Stimulated activated naive B cell treated with anti-CD40 and anti-IgM and Interleukin-4, amounts not matched to agents 10 μg/mL and 1 μg/mL and 100 μg/mL, for 72 hours (primary cell): ENCODE measurements at places on chromosomes 16 and 17.

GRCh38 chr17:80497726-80498241 is 21.4 kb upstream of the NPTX1 start:
- DNase-seq: no peak

DNA sequence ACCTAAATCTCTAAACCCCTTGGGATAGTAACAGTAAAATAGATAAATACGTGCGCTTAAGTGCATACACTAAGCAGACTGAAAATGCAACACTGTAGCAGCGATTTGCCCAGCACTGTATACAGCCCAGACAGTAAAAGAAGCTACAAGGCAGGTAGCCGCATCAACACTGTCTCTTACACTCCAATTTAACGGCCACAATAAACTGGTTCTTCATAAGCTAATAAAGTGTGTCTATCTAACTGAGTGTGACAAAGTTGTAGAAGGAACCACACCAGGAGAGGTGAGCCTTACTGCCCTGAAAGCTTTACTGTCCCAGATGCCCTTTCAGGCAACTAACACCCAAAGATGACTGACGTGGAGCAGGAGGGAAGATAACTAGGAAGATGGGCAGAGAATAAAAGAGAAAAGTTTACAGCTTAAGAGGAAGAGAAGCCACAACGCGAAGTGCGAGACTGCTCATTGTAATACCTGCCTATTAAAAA is 847 bp downstream of the ZDHHC7 start:
- no peak for DNase-seq

GRCh38 chr16:80175011-80175410 is 365.8 kb upstream of the DYNLRB2 start:
- no peak for DNase-seq

DNA sequence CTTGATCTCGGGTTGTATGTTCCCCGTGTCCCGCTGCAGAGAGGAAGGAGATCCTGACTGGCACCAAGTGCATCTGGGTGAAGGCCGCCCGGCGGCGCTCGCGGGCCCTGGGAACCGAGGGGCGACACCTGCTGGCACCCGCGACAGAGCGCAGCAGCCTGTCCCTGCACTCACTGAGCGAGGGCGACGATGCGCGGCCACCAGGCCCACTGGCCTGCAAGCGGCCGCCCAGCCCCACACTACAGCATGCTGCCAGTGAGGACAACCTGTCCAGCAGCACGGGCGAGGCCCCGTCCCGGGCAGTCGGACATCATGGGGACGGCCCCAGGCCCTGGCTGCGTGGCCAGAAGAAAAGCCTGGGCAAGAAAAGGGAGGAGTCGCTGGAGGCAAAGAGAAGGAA is 7.5 kb downstream of the BTBD17 start:
- peak; percentile 46 for DNase-seq

- DNase-seq: no peak
Measured at GRCh38 chr16:86631444-86631843, 53.1 kb downstream of the FOXL1 start.

- peak; percentile 50 for DNase-seq
Measured at GRCh38 chr16:25030420-25031131, 15.4 kb upstream of the ARHGAP17 start.

- DNase-seq: no peak
Measured at GRCh38 chr16:24755201-24755874, 25.9 kb downstream of the TNRC6A start.

DNA sequence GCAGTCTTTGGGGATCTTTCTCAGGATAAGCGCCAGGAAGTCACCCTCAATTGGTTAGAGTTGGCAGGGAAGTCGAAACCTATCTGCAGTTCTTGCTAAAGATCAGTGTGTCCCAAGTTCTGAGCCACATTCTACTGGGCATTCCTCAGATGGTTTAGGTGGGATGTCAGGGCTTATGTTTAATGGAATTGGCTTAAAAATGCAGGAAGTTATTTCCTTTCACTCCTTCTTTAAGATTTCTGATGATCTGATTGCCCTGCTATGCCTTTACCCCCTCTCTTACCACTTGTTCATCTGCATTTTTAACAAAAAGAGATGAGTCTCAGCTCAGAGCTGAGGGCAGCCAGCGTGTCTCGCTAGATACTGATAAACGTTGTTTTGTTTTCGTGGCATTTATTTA is 30.8 kb downstream of the FOXL1 start:
- DNase-seq: no peak

GRCh38 chr16:8874388-8874787 is 5.6 kb upstream of the CARHSP1 start:
- DNase-seq: no peak

GRCh38 chr17:46782250-46782953 is 36.1 kb downstream of the WNT3 start:
- DNase-seq: no peak

DNA sequence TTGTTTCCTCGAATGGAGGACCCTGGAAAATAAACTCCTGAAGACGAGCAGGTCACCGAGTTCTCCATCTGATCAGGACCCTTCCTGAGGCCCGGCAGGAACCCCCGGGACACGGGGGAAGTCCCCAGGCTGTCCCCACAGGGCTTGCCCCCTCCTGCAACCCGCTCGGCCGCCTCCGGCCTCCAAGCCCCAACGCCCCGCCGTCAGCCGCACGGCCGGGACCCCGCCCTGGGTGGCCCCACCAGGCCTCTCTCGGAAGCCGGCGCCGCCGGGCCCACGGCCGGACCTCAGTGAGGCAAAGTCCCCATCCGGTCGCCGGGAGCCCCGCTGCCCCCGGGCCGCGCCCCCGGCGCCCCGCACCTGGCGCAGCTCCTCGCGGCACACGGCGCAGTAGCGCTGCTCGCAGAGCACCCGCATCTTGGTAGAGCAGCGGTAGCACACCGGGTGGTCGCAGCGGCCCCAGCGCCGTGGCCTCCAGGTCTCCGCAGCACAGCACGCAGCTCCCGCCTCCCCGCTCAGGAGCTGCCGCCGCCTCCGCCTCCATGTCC is 383 bp downstream of the ZNF598 start:
- no peak for DNase-seq

- DNase-seq: no peak
Measured at GRCh38 chr17:44909681-44910144, 5.6 kb downstream of the GFAP start.

DNA sequence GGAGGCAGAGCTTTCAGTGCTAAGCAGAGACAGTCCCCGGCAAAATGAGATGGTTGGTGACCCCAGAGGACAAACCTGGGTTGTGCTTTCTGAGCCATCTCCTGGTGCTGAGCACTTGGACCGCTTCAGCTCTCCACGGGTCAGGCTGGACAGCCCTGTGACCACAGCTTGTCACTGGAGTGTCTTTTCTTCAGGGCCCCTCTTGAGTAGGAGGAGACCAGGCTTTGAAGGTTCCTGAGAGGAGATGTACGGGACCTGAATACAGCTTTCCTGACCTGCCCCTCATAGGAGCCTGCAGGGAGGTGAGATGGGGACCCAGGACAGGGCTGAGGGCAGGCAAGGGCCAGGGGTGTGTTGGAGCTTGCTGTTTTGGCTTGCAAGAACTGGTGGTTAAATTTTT is 17.8 kb upstream of the ADGRG1 start:
- DNase-seq: no peak

- no peak for DNase-seq
Measured at GRCh38 chr16:73279451-73279850, 231.5 kb upstream of the ZFHX3 start.

DNA sequence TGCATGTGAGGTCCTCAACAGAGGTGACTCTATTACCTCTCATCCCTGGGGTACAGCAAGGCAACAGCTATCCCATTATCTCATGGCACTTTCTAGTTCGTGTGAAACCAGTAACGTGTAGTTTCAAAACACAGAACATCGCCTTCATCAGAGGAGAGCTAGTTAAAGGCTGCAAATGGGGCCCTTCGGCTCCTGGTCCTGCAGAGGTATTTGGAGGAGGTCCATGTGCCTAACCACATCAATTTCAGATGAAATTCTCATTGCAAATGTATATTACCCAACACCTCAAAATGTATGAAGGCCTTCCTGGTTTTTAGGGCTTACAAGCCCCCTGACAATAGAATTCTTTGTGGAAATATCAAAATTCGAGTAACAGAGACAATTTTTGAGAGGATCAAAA is 95.7 kb upstream of the PSMD7 start:
- no peak for DNase-seq

- no peak for DNase-seq
Measured at GRCh38 chr17:73465130-73465952, 153.5 kb upstream of the CDC42EP4 start.

DNA sequence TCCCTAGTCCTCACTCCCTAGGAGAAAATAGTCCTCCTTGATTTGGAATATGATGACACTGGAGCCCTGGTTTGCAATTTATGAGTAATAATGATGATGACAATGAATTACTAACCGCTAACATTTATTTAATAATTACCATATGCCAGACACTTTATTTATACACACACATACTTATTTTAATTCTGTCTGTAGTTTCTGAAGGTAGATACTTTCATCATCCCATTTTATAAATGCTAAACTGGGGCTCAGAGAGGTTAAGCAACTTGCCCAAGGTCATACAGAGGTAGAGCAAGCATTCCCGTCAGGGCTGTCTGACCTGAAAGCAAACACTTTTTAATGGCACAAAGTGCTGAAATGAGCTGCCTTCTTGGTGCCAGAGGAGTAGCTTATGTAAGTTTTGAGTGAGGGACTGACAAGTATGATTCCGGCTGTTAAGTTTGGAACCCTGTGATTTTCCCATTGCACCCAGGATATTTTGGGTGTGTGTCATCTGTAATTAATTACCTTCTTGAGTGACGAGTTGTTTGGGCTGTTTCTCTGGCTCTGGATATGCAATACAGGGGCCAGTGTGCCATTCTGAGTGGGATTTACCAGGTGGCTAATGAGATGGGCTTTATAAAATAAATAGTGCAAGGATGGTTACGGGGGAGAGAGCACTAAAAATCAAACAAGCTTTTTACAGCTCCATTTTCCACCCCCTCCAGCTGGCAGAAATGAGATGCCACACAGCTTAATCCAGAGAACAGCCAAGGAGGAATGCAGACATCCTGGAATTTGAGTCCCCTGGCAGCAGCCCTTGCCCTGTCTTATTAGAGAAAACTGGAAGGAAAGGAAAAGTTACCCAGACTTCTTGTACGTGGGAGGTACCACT is 211.8 kb downstream of the SNX29 start:
- no peak for DNase-seq

- no peak for DNase-seq
Measured at GRCh38 chr16:87423429-87423828, 31.3 kb downstream of the MAP1LC3B start.

- peak; percentile 60 for DNase-seq
Measured at GRCh38 chr16:27315333-27316037, 1.7 kb downstream of the IL4R start.

DNA sequence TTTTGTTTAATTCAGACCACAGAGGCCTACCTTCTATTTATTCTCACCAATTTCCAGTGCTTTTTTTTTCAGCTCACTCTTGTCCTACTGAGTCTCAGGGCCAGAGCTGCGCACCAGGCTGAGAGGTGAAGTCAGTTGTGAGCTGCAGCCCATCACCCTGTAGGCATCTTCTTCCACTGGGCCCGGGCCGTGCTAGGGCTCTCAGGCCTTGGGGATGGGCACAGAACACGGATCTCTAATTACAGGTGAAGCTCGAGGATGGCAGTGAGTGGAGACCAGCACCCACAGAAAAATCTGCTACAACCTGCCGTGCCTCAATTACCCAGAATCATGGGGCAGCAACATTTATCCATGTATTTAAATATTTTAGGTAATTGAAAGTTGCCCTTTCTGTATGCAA is 82.1 kb downstream of the IRX5 start:
- DNase-seq: no peak

GRCh38 chr16:28910086-28911031 is 14.7 kb downstream of the RABEP2 start:
- DNase-seq: peak; percentile 23

- DNase-seq: no peak
Measured at GRCh38 chr17:9022573-9023391, 1.5 kb downstream of the NTN1 start.

DNA sequence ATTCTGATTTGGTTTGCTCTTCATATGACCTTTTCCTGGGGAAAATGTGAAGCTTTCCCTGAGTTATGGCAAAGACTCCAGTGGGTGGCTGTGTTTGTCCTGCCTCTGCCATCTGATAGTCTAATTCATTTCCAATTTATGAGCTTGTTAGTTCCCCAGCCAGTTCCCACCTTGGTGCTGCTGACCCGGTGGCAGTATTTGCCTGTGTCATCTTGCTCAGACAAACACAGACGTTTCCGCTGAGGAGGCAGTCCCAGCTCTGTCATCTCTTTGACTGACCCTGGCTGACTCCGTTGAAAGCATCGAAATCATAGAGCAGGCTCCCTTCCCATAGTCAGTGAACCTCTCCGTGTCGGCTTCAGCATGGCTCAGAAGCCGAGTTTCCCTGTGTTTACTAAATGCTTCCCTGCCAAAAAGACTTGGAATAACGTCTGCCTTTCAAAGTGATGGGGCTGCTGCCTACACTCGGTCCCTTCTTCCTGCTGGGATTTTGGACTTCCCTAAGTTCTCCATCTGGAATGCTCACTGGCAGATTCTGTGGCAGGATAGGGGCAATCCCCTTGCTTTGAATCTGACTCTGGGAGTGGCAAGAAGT is 538.3 kb downstream of the NPIPA7 start:
- DNase-seq: no peak

DNA sequence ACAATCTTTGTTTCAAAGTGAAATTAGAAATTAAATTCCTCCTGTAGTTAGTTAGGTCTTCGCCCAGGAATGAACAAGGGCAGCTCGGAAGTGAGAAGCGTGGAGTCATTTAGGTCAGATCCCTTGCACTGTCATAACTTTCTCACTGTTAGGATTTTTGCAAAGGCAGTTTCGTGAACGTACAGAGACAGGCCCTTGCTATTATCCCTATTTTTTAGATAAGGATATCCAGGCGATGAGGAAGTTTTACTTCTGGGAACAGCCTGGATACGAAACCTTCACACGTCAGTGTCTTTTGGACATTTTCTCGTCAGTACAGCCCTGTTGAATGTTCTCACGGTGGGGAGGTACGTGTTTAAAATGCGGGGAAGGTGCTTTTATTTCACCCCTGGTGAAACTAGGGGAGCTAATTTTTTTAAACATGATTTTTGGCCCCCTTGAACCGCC is 318 bp upstream of the RBL2 start:
- DNase-seq: no peak

DNA sequence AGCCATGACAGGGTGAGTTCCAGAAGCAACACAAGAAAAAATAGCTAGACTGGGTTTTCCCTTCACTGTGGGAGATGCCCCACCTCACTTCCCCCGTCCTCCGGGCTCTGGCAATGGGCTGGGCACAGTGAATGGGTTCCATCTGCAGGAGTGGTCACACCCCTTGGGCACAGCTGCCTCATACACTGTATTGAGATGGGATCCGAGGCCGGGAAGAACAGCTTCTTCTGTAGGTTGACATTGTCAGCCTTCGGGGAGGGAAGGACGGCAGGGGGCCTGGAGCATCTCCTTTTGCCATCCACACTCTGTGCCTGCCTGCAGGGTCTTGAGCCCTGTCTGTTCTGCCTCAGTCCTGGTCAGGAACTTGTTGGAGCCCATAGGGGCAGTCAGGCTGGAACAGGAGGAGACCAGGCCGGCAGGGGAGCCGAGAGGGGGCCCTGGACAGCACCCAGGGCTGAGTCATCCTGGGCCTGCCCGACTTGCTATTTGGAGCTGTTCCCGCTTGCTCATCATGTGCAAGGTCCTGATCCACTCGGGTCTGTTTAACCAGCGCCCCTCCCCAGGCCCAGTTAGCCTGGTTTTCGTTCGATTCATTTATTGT is 286.7 kb downstream of the SEC14L1 start:
- DNase-seq: no peak
